Cortex of kidney (tissue), 1 donor: ENCODE measurements at places on chromosomes 6 and 20.

DNA sequence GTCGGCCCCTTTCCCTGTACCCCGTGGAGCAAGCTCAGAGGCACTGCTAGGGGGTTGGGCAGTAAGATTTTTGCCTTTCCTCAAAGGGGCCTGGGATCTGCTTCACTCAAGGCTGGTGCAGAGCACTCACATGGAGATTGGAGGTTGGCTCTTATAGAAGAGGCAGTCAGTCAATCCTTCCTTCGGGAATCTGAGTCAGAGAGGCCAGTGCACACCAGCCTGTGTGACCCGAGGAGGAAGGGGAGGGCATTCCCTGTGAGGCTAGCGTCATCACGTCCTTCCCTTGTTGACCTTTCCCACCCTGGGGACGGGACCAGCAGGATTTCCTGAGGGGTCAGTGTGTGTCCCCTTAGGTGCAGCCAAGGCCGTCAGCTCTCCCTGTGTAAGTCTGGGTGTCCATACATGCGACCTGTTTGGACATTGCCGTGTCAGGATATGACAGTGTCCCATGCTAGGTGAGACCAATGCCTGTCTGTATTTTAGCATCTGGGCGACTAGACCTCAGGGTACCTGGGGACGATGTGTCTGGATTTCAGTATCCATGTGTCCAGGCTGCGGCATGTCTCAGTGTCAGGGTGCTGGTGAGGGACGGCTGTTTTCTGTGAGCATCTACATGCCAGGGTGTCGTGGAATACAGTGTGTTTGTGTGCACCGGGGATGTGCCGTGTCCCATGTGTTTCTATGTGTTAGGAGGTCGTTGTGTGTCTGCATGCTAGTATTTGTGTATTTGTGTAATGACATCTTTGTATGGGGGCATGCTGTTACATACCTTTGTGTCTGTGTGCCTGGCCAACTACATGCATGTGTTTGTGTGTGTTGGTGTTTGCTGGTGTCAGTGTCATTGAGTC, 2.8 kb upstream of the ZNF512B start:
- no peak for DNase-seq

GRCh38 chr6:17865798-17866725, 121.4 kb downstream of the KIF13A start:
- no peak for DNase-seq

GRCh38 chr6:19193624-19194023, 643.5 kb upstream of the ID4 start:
- DNase-seq, result no peak

DNA sequence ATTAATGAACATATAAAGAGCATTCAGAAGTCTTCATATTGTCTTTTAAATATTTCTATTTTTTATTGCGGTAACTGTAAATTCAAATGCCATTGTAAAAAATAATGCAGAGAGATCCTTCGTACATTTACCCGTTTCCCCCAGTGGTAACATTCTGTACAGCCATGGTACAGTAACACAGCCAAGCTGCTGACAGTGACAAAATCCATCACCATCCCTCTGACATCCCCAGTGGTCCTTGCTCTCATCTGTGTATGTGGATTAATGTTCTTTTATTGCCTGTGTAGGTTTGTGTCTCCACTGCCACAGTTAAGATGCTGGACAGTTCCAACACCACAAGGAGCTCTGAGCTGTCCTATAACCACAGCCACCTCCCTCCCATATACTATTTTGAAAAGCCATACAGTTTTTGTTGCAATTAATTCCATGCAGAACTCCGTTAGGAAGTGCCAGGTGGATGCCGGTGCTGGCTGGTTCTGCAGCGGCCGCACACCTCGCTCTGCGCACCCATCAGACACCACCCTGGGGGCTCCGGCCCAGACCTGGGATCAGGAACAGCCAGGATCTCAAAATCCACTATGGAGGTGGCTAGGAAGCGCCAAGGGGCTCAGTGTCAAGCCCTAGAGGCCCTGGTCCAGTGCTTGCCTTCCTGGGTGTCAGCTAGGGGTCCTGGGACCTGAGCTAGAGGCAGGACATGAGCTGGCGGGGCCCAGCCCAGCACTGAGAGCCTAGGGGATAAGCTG, 93.1 kb upstream of the PMEPA1 start:
- no peak for DNase-seq

DNA sequence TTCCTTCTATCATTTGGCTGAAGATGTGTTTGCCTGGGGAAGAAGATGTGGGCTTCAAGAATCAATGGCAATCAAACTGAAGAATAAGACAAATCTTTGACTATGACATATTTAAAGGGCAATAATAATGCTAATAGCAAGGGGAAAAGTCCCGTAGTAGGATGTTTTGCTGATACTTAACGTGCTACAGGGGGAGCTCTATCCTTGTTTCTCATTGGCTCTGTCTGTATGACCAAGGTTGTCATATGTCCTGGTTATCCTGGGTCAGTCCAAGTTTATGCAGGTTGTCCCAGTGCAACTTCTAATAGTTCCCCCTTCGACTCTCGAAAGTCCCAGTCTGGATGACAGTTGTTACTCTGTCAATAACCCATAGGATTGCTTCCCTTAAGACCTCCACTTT, 321.3 kb downstream of the DHX35 start:
- no peak for DNase-seq

DNA sequence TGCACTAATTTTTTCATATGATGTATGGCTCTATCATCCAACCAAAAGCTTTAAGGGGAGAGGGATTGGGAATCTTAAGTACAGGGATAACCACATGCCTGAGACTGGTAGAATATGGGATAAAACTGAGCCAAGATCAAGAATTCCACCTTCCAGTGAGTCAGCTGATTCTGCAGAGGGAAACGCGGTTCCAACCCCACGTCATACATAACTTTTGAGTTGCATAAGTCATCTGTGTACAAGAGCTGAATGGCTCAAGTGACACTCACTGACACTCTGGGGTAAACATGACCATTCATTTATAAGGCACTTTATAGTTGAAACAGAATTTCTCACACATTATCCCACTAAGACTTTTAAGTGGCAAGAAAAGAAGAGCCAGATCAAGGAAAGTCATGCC, 16.4 kb downstream of the TRIM27 start:
- DNase-seq, result no peak
